Naive thymus-derived CD8-positive, alpha-beta T cell (primary cell): ENCODE measurements at places on chromosomes 13 and 19. TPM values are rescaled to one million over a fixed set of nuclear protein-coding genes. Genes with fewer than 3 reads are reported as not detected.
A peak's percentile ranks its signal among the peaks of the same experiment; 100 is the strongest.

LAIR1 gene
- 71.1 TPM for total RNA-seq

KLK12 gene
- not detected for total RNA-seq

GRCh38 chr13:60019119-60019993 lies 144.4 kb downstream of the DIAPH3 start:
- peaks cover 3% of the 10 kb centered on the region for H3K36me3 ChIP-seq
- no peak overlapping the region for H3K27ac ChIP-seq
- H3K4me1 ChIP-seq, result no peaks in the 10 kb centered on the region

GRCh38 chr19:11130824-11131455 lies 24.6 kb downstream of the SPC24 start:
- no peak overlapping the region for H3K27ac ChIP-seq
- peak; percentile 60 for DNase-seq
- H3K27me3 ChIP-seq, result no peaks in the 10 kb centered on the region
- H3K4me1 ChIP-seq, result no peaks in the 10 kb centered on the region

DNA sequence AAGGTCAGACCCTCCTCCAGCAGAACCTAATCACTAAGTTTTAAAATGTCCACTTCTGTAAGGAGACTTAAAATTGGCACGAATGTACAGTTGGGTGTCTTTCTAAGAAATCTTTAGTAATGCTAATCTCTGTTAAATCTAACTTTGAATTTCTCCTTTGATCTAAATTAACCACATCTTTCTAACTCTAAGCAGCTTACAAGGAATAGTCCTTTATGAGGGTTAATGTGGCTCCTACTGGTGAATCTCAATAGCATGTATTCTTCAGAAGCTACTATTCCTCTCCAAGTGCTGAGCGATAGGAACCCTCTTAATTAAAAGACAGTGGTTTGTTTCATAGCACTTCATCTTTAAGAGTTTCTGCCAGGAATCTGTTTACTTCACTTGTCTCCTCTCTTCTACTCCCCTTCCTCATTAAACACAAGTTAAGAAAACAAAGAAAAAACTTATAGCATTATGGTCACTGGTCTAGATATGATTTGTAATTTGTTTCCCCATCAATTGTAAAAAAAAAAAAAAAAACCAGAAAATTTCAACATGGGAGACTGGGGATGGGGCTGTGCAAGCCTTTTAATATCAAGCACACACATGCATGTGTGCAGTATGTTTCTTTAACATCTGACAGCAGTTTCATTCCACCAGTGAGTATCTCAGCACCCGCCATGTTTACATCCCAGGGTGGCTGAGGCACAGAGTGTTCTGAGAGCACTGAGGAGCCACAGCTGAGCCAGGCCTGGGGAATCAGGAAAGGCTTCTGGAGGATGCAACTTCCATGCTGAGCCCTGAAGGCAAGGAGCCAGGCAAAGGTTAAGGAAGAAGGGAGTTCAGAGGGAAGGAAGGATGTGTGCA lies 57.7 kb downstream of the ATP7B start:
- H3K4me1 ChIP-seq, result peaks cover 35% of the 10 kb centered on the region
- no peak overlapping the region for H3K4me3 ChIP-seq
- DNase-seq, result no peak
- no peaks in the 10 kb centered on the region for H3K36me3 ChIP-seq

ENOX1 gene
- total RNA-seq, result not detected

- peak overlapping the region; percentile 95 for H3K27ac ChIP-seq
- H3K36me3 ChIP-seq, result no peaks in the 10 kb centered on the region
These were observed 124.2 kb downstream of the LMO7 start for GRCh38 chr13:75760131-75761021.

DNA sequence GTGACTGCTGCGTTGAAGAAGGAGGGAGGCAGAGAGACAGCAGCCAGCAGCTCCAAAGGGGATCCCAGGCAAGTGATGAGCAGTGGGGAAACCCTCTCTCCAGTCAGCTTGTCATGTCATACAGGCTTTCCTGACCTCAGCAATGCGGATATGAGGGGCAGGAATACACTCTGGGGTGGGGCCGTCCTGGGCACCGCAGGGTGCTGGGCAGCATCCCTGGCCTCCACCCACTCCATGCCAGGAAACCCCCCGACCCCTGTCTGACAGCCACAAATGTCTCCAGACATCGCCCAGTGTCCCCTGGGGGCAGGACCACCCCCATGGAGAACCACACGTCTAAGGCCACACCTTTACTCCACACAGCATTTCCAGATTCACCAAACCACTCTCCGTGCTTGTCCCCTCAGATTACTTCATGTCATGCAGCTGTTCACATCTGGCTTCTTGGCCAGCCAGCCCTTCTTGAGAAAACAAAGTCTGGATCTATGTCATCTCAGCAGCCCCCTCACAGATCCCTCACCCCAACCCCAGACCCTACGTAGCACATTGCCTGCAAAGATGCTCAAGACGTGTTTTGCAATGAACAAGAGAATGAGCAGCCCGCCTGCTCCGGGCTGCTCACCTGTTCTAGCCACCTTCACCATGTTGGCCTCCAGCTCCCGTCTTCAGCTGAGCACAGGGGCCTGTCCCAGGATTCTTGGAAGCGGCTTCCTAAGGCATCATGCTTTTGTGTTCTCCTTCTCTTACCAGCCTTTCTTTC lies 46.5 kb downstream of the RFX2 start:
- H3K27me3 ChIP-seq, result no peaks in the 10 kb centered on the region
- peaks cover 65% of the 10 kb centered on the region for H3K4me1 ChIP-seq
- no peak for DNase-seq
- no peak overlapping the region for H3K4me3 ChIP-seq
- H3K27ac ChIP-seq, result peak overlapping the region; percentile 13
- H3K36me3 ChIP-seq, result no peaks in the 10 kb centered on the region

EBI3 gene
- total RNA-seq, result 0.36 TPM

- no peak overlapping the region for H3K27ac ChIP-seq
- H3K4me1 ChIP-seq, result peaks cover 7% of the 10 kb centered on the region
- peaks cover 50% of the 10 kb centered on the region for H3K36me3 ChIP-seq
These were observed 134.7 kb downstream of the MIPEP start for GRCh38 chr13:23754506-23754905.

DNA sequence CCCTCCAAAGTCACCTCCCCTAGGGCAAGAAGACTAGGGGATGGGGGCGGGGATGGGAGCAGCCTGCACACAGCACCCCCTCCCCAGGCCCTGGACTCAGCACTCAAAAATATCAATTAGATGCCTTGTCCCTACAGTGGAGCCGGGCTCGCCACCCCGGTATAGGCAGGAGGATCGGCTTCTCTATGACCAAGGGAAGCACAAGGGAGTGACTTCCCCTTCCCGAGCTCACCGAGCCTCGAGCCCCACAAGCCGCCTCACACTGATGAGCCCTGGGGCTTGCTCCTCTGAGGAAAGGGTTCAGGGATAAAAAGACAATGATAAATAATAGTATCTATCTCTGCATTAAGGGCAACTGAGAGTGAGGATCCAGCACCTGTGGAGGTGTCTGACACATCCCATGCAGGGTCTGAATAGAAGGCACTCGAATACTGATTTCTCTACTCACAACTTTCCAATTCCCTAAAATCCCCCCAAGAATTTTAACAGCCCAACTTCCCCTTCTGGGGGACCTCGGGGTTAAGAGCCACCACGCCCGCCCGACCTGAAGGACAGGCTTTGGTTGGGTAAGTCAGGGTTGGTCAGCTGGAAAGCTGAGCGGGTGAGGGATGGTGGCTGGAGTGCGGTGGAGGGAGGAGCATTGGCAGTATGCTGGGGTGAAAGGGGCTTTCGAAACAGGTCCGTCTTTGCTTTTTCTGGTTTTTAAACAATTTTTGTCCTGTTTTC lies 51.3 kb downstream of the STK24 start:
- no peak overlapping the region for H3K4me3 ChIP-seq
- H3K4me1 ChIP-seq, result peaks cover 93% of the 10 kb centered on the region
- no peaks in the 10 kb centered on the region for H3K27me3 ChIP-seq
- no peak for DNase-seq
- H3K36me3 ChIP-seq, result no peaks in the 10 kb centered on the region

OR7A10 gene
- not detected for total RNA-seq

DNA sequence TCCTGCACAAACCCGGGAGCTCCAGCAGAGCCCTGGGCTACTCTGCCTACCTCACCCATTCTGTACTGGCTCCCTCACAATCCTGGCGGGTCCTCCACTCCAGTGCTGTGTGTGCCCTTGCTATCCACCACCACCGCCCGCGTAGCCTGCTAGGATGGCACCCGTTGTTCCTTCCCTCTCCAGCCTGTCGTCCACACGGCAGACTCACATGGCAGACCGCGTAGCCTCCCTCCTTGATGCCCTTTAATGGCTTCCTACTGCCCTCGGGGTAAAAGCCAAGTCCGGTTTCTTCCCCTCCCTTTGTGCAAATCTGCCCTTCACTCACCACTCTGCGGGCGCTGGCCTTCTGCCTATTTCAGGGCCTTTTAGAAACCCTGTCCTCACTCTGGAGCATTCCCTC lies 106.6 kb downstream of the RAB20 start:
- peaks cover 16% of the 10 kb centered on the region for H3K27me3 ChIP-seq
- no peak overlapping the region for H3K4me3 ChIP-seq
- H3K4me1 ChIP-seq, result peaks cover 7% of the 10 kb centered on the region
- H3K36me3 ChIP-seq, result no peaks in the 10 kb centered on the region
